Cerebellum (tissue), 4 donors: ENCODE measurements at places on chromosomes 16 and 17.

DNA sequence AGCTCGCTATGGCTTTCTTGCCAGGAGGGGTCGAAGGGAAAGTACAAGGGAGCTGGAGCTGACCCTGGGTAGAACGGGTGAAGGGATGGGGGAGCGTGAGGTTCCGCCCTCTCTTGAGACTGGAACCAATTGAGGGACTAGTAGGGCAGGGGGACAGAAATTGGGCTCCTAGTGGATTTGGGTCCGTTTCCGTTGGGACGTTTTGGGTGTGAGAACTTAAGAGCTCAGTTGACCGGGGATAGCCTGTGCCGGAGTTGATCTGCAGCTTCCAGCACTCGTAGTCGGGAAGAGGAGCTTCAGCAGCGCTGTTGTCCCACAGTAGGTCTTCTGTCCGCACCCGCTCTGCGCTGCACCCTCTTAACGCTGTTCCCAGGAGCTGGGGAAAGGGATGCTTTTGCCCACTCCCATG lies 481 bp downstream of the CNTROB start:
- DNase-seq, result no peak

DNA sequence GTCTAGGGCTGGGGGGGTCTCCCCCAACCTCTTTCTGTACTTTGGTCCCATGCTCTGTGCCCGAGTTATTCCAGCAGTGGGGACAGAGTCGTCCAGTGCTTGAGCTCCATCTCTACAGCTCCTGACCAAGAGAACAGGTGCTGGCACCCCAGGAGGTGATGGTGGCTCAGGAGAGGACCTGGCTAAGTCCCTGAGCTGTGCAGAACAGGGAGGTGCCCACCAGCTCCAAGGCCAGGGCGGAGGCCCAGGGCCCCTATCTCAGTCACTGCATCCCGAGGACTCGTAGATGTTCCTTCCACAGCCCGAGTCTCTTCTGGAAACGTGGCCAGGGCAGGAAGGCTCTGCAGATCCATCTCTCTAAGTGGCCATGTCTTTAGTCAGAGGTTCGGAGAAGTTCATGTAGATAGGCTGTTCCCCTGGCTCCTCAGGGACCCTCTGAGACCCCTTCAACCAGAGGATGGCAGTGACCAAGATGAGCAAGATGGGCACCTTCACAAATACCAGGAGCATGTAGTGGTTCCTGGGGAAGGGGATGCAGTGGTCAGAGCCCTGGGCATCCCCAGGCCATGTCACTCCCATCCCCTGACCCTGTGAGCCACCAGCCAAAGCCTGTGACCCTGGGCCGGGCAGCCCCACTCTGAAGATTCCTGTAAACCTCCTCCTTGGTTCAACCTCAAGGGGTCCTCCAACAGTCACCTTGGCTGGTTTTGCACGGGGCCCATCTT lies 8.7 kb downstream of the CD300LB start:
- DNase-seq, result no peak

- DNase-seq, result no peak
Measured at GRCh38 chr17:53655591-53655990, 167.1 kb upstream of the KIF2B start.

DNA sequence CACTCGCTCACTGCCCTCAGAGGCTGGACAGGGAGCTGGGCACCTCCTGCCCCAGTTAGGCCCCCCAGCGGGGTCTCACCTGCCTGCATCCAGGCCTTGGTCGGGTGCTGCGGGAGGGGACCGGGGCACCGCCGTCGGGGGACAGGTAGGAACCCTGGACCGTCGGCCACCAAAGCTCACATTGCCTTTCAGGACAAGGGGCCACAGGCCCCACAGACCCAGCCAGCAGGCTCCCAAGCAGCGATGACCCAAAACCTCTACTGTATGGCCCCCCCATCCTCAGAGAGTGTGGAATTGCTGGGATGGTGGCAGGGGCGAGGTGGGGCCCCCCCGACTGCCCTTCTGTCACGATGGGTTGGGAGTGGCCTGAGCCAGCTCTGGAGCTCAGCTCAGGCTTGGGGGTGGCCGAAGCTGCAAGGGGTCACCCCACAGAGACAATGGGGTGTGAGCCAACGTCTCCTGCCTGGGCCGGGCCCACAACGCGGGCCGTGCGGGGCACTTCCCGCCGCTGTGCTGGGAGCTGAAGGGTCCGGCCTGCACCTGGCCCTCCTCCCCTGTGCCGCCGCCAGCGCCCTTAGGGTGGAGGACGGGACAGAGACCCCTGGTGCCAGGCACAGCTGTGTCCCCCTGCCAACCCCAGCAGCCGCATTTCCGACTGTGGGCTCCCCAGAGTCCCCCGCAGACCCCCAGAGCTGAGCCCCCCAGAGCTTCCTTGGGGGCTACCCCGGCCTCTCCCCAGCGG lies 498 bp downstream of the IGFALS start:
- no peak for DNase-seq

DNA sequence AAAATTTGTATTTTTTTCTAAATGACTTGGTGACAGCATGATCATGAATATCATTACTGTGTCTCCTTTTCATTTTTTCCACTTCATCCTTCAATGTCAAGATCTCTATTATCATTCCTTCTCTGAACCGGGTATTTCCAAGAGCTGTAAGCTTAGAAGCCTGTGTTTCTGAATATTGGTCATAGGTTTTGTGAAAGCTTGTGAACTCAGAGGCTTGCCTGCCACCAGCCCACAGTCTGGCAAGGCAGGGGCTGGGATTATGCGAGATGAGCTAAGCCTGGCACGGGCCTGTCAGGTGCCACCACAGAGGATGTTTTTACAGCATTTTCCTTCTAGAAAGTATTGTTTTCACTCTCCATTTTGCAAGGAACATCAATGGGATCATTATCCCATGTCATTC lies 92.8 kb downstream of the MYH10 start:
- no peak for DNase-seq

DNA sequence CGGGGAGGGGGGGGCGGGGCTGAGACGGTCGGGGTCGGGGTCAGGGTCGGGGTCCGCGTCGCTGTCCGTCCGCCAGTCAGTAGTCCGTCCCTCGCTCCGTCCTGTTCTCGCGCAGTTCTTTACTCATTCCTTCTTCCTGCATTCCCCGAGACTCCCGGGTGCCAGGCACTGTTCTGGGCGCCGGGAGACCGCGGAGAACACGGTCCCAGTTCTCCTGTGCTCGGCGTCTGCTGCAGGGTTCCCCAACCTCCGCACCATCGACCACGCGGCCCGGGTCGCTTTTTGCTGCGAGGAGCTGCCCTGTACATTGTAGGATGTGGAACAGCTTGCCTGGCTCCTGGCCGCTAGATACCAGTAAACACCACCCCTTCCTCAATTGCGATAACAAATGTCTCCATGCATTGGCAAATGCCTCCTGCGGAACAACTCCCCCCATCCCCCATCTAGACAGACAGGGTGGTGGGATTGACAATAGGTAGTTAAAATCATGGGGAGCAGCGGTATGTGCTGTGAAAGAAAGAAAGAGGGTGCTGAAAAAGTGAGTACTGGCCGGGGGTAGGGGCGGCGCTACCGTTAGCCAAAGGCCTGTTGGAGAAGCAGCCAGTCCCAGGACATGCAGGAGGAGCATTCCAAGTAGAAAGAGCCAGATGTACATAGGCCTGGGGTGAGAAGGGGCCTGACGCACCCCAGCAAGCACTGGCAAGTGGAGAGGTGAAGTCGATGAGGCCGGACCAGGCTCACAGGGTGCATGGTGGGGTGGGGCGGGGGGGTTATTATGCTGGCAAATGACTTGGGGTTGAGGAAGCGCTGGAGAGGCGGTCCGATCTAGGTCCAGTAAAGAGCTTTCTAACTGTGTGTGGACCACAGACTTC lies 631 bp downstream of the TRAF7 start:
- DNase-seq, result no peak

GRCh38 chr17:45752246-45752645 lies 31.9 kb upstream of the CRHR1 start:
- no peak for DNase-seq

DNA sequence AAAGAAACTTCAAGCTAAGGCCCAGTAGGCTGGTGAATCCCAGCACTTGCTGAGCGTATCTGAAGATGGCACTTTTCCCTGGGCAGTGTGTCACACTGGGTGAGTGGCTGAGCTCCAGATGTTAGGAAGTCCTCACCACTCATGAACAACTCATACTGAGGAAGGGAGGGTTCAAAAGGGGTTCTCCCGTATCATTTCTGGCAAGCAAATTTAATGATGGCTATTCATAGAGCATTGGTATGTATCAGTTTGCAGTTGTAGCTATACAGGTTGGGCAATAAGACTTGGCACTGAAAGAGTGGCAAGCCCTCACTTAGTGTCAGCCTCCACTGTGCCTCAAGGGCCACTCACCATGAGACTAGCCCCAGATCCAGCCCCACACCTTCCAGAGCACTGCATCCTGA lies 10.7 kb downstream of the GFOD2 start:
- DNase-seq, result no peak

GRCh38 chr17:82322526-82323453 lies 5.4 kb upstream of the CD7 start:
- no peak for DNase-seq

GRCh38 chr17:40993839-40994238 lies at the start of gene KRTAP3-3:
Gene KRTAP3-3, minus strand, starts transcription at chr17:40994164. Its CDS starts 67 bp downstream, at chr17:40994097.
- DNase-seq, result no peak

GRCh38 chr17:7132511-7133094 lies 18.0 kb upstream of the ASGR2 start:
- DNase-seq, result no peak

- DNase-seq, result no peak
Measured at GRCh38 chr17:70365091-70365583, 195.8 kb downstream of the KCNJ2 start.

GRCh38 chr17:53321651-53322050 lies 501.1 kb upstream of the KIF2B start:
- no peak for DNase-seq

DNA sequence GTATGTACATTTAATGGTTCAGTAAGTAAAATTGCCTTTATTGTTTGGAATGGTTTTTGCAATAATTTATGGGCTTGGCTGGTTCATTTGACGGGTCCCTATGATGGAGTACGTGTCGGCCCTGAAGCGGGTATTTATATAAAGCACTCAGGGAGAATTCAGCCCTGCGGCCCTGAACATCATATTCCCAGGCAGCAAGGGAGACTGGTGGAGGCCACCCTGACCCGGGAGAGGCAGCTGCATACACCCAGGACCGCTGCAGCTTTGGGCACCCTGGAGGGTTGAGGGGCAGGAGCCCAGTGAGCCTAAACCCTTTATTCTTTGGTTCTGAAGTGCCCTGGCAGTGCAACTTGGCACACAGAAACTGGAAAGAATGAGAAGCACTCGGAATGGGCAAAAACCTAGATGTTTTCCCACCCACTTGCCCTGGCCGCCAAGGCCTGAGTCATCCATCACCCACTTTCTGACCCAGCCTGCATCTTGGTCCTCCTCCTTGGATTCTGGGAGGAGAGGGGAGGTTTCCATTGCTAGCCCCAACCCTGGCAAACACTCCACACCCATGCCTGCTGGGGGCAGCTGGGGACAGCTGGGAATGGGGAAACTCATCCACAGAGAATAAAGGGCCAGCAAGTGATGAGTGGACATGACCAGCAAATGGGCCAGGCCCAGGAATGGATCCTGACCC lies 162.2 kb upstream of the TNRC6C start:
- DNase-seq, result no peak

GRCh38 chr16:4246777-4247459 lies 5.0 kb upstream of the SRL start:
- no peak for DNase-seq

DNA sequence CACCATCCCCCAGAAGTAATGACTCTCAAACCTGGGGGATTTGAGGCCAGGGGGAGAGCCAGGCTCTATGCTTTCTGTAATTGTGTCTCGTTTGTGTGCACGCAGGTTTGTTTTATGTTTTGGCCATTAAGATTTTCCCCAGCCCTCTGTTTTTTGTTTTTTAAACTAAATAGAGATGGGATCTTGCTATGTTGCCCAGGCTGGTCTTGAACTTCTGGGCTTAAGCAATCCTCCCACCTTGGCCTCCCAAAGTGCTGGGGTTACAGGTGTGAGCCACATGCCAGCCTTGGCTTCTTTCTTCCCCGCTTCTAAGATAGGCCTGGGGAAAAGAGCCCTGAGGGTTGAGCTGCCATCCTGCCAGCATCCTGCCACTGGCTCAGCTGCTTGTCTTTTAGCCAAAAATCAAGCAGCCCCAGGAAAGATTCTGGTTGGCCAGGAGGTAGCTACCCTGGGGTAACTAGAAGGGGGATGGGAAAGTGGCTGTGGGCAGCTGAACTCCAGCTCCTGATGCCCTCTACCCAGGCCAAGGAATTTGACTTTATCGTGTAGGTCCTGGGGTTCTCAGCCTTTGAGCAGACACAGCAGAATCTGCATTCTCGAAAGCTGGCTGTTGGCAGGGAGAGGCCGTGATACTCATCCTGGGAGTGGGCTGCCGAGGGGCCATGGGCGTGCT lies 18.4 kb downstream of the KDM8 start:
- no peak for DNase-seq

DNA sequence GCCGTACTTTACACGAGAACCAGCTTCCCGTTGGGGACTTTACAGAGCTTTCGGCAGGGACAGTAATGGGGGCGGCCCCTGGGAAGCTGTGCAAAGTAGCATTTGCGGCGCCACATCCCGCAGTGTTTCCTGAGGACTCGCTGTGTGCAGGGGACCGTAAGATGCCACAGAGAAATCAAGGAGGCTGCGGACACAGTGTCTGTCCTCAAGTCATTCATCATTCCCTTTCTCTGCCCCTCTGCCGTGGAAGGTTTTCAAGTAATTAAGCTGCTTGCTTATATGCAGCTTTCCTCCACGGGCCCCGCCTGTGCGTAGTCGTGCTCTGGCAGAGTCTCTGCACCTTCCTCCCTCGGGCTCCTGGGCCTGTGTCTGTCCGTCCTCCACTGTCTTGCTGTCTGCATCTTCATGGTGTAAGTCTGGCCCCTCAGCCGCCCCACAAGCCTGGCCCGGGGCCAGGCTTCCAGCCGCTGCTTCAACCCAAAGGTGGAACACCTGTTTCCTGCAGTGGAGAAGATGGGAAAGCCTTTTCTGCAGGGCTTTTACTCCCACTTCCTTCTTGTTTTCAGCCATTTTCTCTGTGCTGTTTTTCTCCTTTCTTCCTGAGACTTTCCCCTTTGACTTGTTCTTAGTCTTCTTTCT lies 216.9 kb upstream of the CHMP6 start:
- no peak for DNase-seq

DNA sequence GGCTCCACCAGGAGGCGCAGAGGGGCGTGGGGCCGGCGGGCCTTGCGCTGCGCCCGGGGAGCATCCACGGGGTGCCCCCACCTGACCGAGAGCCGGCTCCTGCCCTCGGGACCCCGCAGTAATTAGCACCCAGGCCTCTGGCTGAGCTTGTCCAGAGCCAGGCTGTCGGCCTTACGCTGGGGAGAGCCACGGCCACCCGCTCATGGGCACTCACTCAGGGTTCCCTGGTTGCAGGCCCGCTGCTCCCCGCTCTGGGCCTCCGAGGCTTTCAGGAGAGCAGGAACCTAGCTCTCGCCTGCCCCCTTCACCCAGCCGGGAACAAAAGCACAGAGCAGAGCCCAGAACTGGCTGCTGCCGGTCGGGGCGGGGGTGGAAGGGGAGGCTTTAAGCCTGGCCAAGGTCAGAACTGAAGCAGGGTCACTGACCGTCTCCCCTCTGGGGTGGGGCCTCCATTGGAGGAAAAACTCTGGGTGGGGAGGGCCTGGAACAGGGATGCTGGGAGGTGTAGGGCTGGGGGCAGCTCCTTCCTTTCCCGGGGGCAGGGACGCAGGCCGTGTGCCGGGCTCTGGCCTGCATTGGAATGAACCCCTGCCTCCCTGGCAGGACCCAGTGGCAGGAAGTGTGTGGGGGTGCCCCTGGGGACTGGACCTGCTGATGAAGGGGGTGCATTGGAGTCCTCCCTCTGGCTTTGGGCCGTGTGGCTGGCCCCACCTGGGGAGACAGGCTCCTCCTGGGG lies 12.3 kb downstream of the GLIS2 start:
- peak; percentile 87 for DNase-seq

GRCh38 chr16:75317101-75317522 lies 65.7 kb upstream of the BCAR1 start:
- no peak for DNase-seq
